Body of pancreas (tissue), 4 donors: ENCODE measurements at places on chromosomes 13 and 19. TPM values are rescaled to one million over a fixed set of nuclear protein-coding genes. Genes with fewer than 3 reads are reported as not detected.

GRCh38 chr19:52687684-52688083 lies 47.2 kb downstream of the ZNF611 start:
- H3K27ac ChIP-seq: no peak overlapping the region
- DNase-seq: no peak
- no peaks in the 10 kb centered on the region for H3K36me3 ChIP-seq
- H3K4me1 ChIP-seq: peaks cover 41% of the 10 kb centered on the region
- H3K4me3 ChIP-seq: no peak overlapping the region

DNA sequence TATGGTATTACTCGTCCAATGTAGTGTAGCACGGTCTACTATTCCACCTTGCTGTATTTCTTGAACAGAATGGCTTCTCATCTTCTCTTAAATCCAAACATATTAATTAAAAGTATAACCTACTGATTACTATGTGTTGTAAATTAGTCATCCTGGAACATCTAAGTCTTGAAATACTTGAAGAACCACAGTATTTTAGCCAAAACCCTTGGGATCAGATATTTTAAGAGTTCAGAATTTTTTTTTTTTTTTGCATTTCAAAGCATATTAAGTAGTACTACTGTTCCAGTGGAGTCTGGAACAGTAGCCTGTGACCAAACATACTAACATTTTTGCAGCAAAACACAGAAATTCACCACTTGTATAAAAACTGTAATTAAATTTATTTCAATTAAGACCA lies 30.1 kb downstream of the ZC3H13 start:
- no peaks in the 10 kb centered on the region for H3K4me1 ChIP-seq
- H3K4me3 ChIP-seq: no peak overlapping the region
- no peak for DNase-seq
- H3K27me3 ChIP-seq: no peaks in the 10 kb centered on the region
- H3K27ac ChIP-seq: no peak overlapping the region

CLDN10 gene
- total RNA-seq: 72.8 TPM

ZSCAN22 gene
- 3.1 TPM for total RNA-seq

DNA sequence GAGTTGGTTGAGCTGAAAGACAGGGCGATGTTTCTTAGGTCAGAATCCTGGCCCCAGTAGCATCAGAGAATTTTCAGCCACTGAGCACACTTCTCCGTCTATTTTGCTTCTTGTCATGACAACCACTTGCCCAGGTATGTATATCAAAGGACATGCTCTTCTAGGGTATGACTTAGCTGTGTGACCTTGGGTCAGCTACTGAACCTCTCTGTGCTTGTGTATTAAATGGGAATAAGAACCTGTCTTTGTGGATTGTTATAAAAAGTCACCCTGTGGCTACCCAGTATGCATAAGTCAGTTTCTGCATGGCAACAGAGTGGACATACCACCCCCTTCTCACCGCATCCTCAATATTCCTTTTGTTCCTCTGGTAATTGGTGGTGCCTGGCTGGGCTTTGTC lies 26.1 kb downstream of the MBD3L1 start:
- no peaks in the 10 kb centered on the region for H3K27me3 ChIP-seq
- no peak overlapping the region for H3K27ac ChIP-seq
- H3K4me1 ChIP-seq: no peaks in the 10 kb centered on the region
- no peak for DNase-seq
- no peaks in the 10 kb centered on the region for H3K36me3 ChIP-seq

DNA sequence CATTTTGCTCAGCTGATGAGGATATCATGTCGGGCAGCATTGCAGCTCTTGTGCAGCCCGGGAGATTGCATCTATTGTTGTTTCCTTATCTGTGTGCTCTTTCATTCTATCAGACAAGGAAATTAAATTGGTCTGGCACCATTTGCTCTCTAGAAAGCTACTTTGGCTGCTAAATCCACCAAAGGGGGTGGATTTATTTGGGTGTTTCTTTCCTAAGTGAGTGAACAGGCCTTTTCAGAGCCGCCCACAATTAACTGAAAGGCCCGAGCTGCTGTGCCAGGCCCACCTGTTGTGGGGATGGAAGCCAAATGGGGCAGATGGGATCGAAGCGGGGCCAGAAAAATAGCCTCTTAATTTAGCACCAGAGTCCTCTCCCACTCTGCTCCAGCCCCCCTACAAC lies 99.4 kb downstream of the DNAJC15 start:
- no peak for DNase-seq
- H3K36me3 ChIP-seq: no peaks in the 10 kb centered on the region
- no peaks in the 10 kb centered on the region for H3K27me3 ChIP-seq
- no peak overlapping the region for H3K4me3 ChIP-seq
- H3K4me1 ChIP-seq: no peaks in the 10 kb centered on the region

DNA sequence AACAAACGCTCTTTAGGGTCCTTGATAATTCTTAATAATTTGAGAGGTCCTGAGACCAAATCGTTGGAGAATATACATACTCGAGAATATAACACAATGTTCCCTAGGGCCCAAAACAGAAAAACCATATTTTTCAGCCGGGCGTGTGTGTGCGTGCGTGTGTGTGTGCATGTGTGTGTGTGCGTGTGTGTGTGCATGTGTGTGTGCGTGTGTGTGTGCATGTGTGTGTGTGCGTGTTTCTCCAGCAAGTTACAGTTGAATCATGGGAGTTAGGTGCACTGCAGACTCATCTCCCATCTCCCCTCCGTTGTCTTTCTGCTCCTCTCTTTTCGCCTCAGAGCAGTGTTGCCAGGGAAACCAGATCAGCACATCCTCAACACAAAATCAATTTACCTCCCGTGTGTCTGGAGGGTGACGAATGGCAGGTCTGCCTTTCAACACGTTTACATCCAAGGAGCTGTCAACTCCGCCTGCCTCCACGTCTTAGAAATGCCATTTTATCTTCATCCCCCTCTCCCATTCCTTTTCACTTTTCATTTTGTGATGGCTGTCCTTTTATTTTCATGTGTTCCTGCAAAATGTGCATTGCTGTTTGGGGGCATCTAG lies 8.3 kb upstream of the PNMA8B start:
- no peaks in the 10 kb centered on the region for H3K36me3 ChIP-seq
- no peak for DNase-seq
- no peak overlapping the region for H3K4me3 ChIP-seq
- no peaks in the 10 kb centered on the region for H3K4me1 ChIP-seq
- H3K27ac ChIP-seq: no peak overlapping the region
- no peaks in the 10 kb centered on the region for H3K27me3 ChIP-seq

MUC16 gene
- total RNA-seq: 0.66 TPM

GRCh38 chr13:40583738-40584137 lies 82.7 kb downstream of the FOXO1 start:
- H3K36me3 ChIP-seq: no peaks in the 10 kb centered on the region
- H3K27ac ChIP-seq: no peak overlapping the region
- DNase-seq: no peak
- H3K4me3 ChIP-seq: no peak overlapping the region
